Right forelimb (tissue), 1 donor: ENCODE measurements at places on chromosomes 3 and 15.
A peak's percentile ranks its signal among the peaks of the same experiment; 100 is the strongest.

DNA sequence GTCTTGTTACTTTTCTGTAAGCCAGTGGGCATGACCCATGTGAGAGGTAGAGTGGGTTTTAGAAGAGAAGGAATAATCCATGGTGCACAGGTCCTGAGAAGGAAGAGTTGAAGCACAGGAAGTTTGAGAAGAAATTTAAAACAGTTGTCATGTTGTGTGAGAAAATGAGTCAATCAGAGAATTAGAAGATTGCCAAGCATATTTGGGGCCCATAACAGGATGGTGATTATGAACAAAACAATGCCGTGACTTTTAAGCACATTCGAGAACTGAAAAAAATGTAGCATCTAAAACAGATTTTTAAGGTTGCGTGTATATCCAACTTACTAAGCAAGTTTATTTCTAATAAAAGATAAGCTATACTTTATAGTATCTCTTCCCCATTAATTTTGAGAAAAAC lies 198.7 kb downstream of the RORA start:
- DNase-seq, result no peak

DNA sequence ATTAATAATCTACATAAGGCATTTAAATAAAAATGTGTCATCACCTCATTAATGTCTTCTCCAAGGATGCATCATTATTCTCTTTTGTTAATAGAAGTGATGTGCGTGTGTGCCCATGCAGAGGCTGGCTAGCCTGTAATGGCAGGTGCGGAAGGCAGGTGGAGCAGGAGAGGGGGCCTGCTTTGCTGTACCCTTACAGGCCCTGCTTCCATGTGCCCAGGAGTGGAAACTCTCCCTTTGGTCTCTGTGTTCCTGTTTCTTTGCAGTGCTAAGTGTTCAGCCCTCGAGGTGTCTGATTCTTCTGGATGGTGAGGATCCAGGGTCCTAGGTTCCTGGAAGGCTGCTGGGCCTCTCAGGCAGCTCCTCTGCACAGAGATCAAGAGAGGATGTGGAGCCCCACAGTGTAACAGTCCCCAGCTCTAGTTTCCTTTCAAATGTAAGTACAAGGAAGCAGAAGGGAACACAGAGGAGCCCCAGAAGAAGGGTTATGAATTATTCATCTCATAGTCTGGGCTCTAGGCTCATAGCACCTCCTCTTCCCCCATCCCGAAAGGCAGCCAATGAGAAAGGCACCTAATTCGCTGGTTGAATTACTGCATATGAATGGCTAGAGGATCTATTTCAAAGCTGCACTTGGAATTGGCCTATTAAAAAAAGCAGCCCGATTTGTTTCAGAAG lies 39.2 kb upstream of the AGBL1 start:
- DNase-seq, result no peak

DNA sequence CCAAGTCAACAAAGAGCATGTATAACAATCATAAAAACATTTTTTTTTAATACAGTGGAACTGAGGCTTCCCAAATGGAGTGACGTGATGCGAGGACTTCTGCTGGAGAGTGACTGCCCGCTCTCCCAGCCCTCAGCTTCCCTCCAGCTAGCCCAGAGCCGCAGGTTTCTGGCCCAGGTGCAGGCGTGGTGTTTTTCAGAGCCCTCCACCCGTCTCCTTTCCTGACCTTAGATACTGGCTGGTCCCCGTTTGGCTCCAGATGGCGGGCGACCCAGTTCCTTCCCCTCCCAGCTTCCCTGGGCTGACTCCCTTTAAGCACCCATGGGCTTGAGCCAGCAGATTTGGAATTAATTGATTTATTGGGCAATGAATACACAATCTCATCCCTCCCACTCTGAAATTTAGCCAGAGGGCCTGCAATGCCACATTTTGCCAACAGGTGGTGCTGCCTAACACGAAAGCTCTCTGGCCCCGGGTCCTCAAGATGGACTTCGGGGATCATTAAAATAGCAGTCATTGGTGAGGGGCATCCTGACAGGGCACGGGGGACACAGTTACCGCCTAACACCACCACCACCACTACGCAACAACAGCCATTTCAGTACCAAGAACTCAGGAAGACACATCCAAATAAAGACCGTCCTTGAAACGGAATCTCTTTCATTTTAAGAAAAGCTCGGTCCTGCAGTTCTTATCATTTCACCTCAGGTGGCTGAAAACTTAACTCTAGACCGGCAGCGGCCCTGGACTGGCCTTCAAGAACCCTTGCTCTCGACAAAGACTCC lies 47.5 kb upstream of the MUC4 start:
- DNase-seq, result peak; percentile 78

DNA sequence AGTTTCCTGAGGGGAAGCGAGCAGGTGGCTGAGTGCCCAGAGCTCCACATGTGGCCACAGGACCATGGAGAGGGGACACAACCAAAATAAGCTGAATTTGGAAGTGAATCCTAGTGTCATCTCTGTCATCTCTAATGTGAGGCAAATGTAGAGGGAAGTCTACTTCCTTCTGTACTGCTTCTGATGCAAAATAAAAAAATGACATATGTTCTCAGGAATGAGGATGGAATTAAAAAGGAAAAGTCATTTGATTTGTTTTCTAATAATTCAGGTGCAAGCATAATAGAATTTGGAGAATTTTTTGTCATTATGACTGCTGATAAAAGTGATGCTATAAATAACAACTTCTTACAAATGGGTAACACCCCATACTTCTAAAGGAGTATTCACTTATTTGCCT lies 59.5 kb upstream of the POU1F1 start:
- no peak for DNase-seq

DNA sequence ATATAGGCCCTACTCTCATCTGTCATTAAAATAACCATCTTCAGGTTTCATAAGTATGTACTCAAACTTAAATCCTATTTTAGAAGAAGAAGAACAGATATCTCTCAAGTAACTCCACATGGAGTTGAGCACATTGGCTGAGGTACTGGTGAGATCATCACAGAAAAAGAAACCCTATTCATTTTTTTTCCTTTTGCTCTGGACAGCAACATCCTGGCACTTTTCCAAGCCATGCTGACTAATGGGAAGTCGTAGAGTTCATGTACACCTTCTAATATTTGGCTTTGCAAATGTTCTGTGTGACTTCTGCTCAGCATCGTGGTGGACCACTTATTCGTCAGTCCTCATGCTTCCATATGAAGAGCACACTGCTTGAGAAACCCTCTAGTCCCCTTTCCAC lies 336.0 kb upstream of the KCNH8 start:
- no peak for DNase-seq

GRCh38 chr3:127110982-127111693 lies 81.8 kb upstream of the PRR23E start:
- DNase-seq, result no peak

DNA sequence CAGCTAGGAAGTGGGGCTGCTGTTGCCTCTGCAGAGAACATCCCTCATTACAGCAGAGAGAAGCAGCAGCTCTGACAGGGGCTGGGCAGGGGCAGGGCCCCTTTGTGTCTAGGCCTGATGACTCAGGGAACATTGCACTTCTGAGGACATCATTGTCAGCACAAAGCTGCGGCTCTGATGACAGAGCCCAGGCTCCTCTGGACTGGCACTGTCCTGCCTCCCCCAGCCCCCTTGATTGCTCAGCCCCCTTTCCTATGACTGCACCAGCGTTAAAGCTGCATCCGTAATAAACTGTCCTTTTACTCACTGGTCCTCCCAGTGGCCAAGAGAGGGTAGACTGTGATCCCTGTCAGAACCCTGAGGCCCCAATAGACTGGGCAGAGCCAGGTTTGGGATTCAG lies 18.3 kb downstream of the TRH start:
- DNase-seq, result no peak

DNA sequence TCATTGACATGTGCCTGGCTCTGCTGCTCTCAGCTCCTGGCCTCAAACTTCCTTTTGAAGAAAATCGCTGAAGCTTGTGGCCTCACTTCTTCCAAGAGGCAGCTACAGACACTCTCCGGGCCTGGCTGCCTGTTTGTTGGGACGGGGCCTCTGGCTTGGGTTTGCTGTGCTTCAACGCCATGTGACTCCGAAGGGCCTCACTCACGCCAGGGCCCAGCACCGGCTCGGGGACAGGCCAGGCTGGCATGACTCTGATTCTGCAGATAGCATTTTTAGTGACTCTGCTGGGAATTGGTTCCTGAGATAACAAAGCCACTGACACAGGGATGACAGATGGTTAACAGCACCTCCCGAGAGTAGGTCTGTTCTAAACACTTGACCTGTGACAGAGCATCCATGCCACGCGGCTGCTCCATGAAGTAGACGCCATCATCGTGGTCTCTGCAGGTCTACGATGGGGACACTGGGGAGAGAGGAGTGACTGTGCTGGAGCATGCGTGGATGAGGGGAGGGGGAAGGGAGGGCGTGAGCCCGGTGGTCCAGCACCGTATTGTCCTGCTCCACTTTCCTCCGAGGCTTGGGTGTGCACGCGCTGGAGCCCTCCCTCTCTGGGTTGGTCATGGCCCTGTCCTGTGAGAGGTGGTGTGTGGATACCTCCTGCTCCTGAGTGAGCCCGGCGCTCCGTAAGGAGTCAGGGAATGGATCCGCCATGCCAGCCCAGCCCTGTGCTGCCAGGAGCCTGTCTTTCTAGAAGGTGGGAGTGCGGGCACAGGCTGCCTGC lies 133.6 kb downstream of the TJP1 start:
- DNase-seq, result no peak

DNA sequence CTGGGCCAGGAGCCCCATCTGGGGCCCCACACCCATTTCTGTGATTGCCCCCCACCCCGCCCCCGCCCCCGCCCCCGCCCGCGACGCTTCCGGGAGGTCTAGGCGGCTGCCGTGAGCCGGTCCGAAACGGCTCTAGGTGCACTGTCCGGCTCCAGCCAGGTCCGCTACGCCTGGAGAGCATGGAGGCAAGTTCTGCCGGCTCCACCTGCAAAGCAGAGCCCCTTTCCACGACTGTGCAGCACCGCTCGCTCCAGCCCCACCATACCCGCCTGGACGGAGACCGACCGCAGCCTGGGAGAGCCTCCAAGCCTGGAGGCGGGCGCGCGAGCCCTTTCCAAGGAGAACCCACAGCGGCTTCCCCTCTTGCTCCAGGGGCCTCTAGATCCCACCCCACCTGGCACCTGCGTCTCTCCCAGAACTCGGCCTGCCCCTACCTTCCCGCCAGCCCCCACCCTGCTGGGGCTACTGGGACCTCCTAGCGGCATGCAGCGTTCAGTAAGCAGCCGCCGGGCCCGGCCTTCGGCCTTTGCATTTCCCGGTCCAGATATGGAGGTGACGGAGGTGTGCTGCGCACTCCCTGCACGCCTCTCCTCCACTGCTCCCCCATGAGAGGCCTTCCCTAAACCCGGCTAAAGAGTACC lies 66.2 kb downstream of the KLF13 start:
- DNase-seq, result no peak

GRCh38 chr3:155001289-155002010 lies 78.7 kb upstream of the MME start:
- DNase-seq, result no peak

DNA sequence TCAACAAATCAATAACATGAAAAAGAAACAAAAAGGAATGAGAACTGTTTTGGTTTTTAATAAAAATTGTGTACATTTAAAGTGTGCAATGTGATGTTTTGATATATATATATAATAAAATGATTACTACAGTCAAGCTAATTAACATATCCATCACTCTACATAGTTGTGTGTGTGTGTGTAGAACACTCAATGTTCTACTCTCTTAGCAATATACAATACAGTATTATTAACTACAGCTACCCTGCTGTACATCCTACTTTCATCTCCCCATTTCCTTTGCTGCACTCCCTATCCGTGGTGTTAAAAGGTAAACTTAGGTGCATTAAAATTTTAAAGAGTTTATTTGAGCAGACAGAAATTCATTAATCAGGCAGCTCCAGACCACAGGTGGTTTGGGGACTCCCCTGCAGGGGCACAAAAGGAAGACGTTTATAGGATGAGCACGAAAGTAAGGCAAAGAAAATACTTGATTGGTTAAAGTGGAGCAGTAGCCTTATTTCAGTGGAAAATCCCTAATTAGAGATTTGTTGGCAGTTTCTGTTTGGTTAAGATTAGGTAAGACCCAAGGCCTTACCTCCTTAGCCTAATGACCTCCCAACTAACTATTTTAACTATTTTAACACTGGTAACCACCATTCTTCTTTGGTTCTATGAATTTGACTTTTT lies 61.8 kb upstream of the SNRK start:
- DNase-seq, result no peak

DNA sequence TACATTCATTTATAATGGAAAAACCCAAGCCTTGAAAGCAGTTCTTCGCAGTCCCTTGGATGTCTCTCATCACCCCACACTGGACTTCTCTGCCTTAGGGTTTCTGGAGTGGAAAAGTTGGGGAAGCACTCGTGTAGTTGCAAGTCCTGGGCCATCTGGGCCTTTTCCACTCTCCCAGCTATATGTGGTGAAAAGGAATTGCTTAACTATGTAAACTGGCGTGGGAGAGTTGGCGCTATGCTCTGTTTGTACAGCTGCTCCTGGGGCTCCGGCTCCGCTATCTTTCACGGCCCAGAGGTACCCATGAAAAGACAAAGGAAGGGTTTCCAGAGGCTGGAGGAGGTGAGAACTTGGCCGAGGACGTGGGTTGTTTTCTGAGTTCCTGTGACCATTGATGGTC lies 81.1 kb upstream of the MYZAP start:
- DNase-seq, result no peak

- DNase-seq, result no peak
These were observed 39.4 kb downstream of the TMCO5A start for GRCh38 chr15:37973856-37974255.

DNA sequence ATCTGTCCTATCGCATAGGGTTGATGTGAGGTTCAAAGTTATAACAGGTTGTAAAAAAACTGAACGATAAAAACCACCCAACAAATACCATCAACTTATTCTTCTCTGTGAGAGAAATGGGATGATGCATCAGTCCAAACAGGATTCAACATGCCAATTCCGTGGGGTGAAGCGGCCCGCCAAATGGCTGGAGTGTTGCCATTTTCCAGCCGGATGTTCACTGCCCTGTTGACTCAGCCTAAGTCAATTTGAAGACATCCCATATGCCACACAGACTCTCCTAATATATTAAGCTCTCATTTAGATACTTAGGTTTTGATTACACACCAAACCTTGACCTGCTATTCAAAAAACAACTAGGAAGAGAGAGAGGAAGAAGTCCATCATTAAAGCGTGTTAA lies 311.1 kb downstream of the VPS13C start:
- no peak for DNase-seq

GRCh38 chr3:191401775-191402357 lies 59.1 kb upstream of the PYDC2 start:
- no peak for DNase-seq

- no peak for DNase-seq
These were observed 4.0 kb downstream of the RNF13 start for GRCh38 chr3:149816986-149817385.

- no peak for DNase-seq
These were observed 328.4 kb upstream of the UMPS start for GRCh38 chr3:124401843-124402242.

- no peak for DNase-seq
These were observed 349.0 kb upstream of the ATP10A start for GRCh38 chr15:26212109-26212508.

- no peak for DNase-seq
These were observed 1188.0 kb upstream of the ALCAM start for GRCh38 chr3:104178680-104179079.

- DNase-seq, result no peak
These were observed 21.1 kb downstream of the IL1RAP start for GRCh38 chr3:190534986-190535385.
